ENCODE measurements at places on chromosomes 1 and 21.

- no peak for DNase-seq
Measured at GRCh38 chr1:27569088-27569460, 34.9 kb downstream of the AHDC1 start.

DNA sequence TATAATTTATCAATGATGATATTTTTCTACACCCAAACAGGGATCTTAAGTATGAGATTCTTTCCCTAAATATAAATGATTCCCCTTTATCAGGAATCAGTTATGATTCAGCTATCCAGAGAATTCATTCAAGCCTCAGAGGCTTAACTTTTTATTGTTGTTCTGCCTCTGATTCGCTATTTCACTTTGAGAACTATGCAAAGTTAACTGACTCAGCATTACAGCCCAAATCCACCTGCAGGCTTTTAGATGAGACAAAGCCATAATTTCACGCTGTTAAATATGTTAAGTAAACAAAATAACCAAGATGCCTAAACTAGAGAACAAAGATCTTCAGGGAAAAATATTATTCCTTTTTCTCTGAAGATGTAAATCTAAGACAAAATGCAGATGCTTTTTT lies 8.5 kb downstream of the SCYL3 start:
- DNase-seq: no peak

DNA sequence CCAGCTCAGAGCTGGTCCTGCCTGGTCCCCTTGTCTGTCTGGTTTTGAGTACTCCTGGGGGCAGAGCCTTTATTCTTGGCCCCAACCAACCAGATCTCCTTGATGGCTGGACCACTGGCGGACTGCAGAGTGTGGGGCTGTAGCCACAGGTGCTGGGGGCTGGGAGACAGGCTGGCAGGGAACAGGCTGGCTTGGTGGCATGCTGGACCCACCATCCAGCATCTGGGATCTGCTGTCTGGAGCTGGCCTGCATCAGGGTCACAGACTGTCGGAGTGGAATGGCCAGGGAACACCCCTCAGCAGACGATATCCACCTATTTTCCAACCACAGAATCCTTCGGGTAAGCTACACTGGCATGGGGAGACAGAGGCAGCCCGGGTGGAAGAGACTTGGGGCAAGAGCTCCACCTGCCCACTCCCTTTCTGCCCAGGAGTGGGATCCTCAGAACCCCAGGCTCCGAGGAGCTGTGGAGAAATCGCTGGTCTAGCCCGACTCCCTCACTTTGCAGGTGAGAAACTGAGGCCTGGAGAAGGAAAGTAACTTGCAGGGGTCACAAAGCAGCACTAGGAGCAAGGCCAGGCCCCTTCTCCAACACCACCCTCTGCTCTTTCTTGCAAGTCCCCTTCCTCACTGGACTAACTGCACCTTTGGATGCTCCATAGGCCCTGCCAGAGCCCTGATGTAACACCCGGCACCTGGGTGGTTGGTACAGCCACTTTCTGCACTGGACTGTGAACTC lies 40.6 kb downstream of the TNNT2 start:
- no peak for DNase-seq

GRCh38 chr1:22913421-22914141 lies 59.1 kb downstream of the LACTBL1 start:
- DNase-seq: no peak

DNA sequence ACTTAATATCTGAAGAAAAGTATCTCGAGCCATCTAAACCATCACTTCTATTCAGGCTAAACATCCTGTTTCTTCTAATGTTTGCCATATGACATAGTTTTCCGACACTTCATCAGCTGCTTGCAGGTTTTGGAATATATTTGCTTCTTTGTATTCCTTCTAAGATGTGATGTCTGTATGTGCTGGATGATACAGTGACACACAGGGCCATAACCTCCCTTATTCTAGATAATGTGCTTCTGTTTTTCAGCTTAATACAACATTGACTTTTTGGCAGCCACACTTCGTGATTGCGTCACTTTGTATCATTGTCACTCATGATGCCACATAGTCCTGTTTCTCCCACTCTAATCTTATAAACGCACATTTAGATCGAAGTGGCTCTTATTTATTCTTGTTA lies 156.3 kb downstream of the CRB1 start:
- DNase-seq: no peak

- peak; percentile 93 for DNase-seq
Measured at GRCh38 chr1:199691540-199691939, 336.0 kb upstream of the NR5A2 start.

- no peak for DNase-seq
Measured at GRCh38 chr1:30270461-30270860, 452.9 kb downstream of the MATN1 start.

- no peak for DNase-seq
Measured at GRCh38 chr1:210250665-210250997, 18.0 kb downstream of the SERTAD4 start.

- no peak for DNase-seq
Measured at GRCh38 chr1:166703726-166704462, 135.4 kb upstream of the POGK start.

GRCh38 chr1:35809114-35810095 lies 1.6 kb downstream of the AGO4 start:
- no peak for DNase-seq

- no peak for DNase-seq
Measured at GRCh38 chr1:67169496-67169895, 3.2 kb downstream of the IL23R start.

DNA sequence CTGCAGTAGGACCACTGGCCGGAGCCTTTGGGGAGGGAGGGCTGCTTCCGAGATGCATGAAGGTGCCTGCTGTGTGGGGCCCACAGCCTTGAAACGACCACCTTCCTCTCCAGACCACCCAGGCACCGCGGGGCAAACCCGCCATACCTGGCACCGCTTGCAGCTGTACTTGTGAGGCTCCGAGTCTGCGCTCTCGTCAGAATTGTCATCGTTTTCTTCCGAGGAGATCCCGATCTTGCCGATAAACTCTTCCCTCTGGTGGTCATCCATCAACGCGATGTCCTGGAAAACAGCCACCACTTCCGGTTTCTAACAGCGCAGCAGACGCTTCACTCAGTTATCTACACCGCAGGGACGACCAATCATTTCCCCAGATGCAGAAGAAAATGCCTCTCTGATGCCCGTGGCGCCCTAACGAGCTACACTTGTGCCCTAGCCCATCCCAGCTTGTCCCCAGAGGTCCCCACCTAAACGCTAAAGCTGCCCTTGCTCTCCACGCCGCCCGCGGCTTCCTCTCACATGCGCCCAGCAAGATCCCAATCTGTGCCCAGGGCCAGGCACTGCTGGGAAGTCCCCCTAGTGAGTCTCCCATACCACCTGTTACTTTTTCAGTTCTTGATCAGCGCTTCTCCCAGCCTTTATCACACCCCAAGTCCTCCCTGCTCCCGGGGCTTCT lies 55.0 kb upstream of the RIPK4 start:
- DNase-seq: no peak

GRCh38 chr1:217562229-217562878 lies 68.5 kb downstream of the GPATCH2 start:
- DNase-seq: peak; percentile 91

GRCh38 chr1:210676539-210676938 lies 347.8 kb downstream of the HHAT start:
- no peak for DNase-seq

- DNase-seq: peak; percentile 33
Measured at GRCh38 chr1:239976130-239976968, 115.3 kb upstream of the FMN2 start.

- DNase-seq: no peak
Measured at GRCh38 chr1:10691740-10692125, 104.7 kb downstream of the CASZ1 start.

DNA sequence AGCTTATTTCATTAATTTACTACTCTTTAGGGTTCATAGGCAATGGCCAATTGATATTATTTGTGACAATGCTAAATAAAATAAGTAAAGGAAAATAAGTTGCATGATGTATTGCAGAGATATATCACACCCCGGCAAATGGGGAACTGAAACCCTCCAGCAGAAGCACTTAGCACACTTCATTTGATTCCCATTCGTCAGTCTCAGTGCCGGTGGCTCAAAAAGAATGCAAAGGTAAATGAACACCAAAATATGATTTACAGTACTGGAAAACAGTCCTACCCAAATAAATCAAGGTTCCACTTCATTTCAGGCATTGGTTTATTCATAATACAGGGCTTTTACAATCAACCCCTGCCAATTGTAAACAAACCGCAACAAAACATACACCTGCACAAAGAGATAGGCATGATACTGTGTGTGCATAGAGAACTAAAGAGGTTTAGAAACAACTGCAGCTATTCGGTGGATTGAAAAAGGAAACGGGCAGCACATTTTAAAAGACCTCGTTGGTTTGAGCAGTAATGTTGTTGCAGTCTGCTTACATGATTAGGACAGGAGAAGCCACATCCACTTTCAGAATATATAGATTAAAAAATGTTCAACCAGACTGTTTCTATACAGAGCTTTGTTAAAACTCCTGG lies 1019.2 kb downstream of the TTLL7 start:
- no peak for DNase-seq

- no peak for DNase-seq
Measured at GRCh38 chr1:207145401-207146058, 41.5 kb downstream of the C4BPA start.

GRCh38 chr1:5889901-5890300 lies 102.3 kb downstream of the NPHP4 start:
- no peak for DNase-seq

- no peak for DNase-seq
Measured at GRCh38 chr1:26281091-26281958, 1.4 kb downstream of the SH3BGRL3 start.

DNA sequence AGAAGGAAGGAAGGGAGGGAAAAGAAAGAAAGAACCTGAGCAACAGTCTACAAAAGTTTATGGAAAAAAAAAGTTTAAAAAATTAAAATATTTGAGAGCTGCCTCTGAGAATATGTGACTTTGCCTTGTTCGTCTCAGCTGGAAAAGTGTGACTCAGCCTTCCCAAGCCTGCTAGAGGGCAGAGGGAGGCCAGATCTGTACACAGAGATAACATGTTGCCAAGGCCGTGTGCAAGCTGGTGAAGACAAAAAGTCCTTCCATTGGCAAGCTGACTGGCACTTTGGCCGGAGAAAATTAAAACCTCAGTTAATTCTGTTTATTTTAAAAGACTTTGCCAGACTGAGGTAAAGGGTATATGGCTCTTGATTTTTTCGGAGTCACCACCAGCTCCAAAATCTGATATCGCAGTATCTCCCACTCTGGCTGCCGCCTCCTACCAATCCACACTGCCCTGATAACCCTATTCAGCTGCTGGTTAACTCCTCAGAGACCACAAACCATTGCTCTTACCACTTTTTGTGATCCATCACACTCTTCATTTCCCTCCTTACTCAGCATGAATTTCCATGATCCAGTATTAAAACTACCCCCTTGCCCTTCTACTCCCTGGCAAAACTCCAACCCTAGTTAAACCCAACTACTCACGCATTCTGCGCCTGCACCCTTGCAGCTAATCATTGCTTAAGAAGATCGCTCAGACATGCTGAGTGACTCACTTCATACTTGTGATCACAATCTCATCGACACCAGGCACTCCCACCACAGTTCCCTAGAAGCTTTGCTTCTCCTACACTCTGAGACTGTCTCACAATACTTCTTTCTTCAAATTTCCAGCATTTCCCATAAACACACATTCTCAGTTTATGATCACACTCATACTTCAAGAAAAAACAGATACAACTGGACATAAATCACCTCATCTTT lies 5.7 kb upstream of the PPP1R15B start:
- peak; percentile 95 for DNase-seq

- no peak for DNase-seq
Measured at GRCh38 chr1:91684481-91685196, 184.0 kb downstream of the CDC7 start.

DNA sequence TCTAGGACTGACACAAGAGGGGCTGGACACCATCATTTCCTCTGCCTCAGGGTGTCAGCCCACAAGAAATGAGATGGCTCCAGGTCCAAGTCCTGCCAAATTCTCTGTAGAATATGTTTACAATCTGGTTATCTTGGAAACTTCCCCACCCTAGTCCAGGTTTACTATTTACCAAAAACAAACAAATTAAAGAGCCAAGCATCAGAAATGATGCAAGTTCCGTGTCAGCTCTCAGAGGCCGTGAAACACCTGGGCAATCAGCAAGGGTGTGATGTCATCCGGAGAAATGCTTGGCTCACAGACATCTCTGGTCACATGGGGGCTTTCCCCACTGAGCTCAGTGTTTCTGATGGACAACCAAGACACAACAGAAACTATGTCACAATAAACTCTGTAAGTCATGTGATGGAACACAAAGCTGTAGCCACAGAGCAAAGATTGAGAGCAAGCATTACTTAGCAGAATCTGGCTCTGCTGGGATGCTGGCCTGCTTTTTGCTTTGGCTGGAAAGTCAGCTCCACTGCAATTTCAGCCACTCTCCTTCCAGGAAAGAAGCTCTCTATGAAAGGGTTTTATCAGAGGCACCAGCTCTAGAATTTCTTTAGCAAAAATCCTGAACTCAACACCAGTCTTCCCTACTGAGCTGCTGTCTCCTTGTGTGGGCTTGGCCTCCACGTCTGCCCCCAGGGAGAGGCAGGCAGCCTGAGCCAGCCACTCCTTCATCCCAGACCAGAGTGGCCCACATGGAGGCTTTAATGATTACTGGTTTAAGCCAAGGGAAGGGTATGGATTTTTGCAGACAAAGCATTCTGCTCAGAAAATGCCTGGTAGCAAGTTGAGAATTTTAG lies 55.9 kb downstream of the NENF start:
- DNase-seq: peak; percentile 18

GRCh38 chr1:27203946-27204345 lies 30.5 kb upstream of the WDTC1 start:
- DNase-seq: peak; percentile 50

DNA sequence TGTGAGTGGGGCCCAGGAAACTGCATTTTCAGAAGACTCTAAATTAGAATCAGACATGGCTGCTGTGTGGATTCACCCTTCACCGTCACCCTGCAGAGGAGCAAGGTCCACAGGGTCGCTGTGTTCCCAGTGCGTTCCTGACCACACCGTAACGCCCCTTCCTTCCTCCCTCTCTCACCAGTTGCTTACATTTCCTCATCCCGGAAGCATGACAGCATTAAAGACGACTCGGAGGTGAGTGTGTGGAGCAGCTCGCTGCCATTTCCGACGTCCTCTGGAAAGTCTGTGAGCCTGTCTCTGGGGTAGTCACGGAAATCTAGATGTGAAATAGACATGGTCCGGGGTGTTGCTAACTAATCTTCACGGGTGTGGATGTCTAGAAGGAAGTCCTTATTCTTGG lies 45.9 kb downstream of the FAAP20 start:
- DNase-seq: no peak

GRCh38 chr1:191588905-191589304 lies 569.4 kb upstream of the RGS18 start:
- no peak for DNase-seq

DNA sequence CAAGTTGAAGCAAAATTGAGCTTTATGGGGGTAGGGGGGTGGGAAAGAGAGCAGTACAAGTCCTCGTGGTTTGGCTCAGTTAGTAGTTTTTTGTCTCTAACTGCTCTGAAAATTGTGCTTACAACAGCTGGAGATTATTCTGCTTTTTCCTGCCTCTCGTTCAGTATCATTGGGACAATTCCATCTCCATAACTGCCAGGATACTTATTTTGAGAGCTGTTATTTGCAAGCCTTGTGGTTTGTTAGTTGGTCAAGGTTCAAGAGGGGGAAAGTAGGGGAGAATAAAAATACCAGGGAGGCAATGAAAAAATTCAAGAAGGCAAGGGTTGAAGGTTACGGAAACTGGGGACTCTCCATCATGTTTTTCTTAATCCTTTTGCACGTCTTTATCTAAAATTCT lies 811.8 kb upstream of the ADGRL2 start:
- no peak for DNase-seq

Data from HCEC 1CT (cell line).